ENCODE measurements at places on chromosomes 5 and 9.

GRCh38 chr9:136189394-136190236 lies 15.3 kb downstream of the LHX3 start:
- no peak for DNase-seq

DNA sequence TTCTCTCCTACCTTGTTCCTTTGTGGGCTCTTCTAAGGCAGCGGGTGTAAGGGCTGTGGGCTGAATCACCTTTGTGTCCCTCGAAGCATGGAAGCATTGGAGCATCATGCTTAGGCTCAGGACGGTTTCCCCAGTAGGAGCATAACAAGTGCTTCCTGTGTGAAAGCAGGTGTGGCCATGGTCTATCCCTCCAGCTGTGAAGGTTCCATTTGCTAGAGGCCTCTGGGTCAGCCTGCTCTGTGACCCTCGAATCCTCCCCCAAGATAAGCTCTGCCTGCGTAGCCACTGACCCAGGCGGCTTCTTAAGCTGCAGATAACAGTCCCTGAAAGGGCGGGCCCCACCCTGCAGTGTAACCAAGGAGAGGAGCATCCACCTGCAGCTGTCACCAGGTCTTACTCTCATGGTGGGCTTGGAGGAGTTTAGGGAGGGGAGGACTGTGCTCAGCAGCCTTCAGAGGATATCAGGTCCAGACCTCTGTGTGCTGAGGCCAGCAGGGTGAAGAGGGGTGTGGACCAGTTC lies 8.4 kb upstream of the NDST1 start:
- DNase-seq, result no peak

DNA sequence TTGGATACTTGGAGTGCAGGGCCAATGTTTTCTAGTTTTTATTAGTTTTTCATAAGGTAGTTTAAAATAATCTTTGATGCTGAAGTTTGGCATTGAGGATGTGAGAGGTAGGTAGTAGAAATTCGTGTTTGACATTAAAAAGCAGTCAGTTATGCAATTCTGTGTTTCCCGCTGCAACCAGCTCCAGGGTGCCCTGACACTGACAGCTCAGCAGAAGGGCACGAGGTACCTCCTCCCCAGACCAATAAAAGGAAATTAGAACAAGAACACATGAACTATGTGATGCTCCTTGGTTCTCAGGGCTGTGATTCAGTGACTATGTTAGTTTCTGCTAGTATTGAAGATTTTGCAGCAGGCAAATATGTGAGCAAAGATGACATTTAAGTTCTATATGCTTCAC lies 40.2 kb downstream of the NSUN2 start:
- DNase-seq, result no peak

DNA sequence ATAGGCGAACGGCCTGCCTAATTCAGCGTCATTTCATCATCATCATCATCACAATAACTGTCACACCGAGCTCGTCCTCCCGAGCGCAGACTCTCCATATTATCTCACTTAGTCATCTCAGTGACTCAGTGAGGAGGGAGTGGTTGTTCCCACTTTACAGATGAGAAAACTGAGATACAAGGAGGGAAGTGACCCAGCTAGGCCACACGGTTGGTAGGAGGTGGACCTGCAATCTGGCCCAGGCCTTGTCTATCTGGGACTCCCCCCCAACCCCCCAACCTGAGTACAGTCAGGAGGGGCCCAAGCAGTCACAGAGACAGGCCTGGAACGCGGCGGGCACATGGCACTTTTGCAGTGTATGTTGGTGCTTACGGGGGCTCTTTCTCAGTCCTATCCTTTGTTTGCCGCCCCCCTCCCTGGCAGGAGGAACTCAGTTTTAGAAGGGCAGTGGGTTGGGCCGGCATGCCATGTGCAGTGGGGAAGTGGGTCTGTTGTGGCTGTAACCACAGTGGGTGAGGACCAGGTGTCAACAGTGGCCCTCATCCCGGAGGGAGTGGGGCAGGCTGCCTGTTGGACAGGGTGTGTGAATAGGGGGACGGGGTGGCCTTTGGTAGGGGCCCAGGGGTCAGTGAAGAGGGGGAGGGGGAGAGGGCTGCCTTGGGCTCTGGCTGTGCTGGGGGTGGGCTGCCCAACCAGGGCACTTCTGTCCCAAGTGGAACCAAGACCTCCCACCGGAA lies 1.7 kb upstream of the RXRA start:
- no peak for DNase-seq

GRCh38 chr9:79610791-79611614 lies 39.2 kb downstream of the TLE4 start:
- no peak for DNase-seq

DNA sequence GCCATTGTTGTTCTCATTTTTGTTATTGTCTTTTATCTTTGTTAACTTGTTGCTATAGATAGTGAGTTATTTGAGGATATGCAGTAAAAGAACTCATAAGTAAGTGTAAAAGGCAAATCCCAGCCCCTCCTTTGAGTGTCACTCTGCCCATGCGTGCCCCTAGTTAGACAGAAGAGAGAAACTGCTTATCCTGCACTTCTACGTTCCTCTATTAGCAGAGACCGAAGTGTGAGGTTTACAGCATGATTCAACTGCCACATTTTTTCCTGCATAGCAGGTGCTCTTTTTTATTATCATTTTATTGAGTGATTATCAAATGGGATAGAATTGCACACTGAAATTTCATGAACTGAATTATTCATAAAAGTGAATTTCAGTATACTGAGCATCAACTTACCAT lies 12.0 kb upstream of the DNAH5 start:
- no peak for DNase-seq

GRCh38 chr5:150271296-150271692 lies 18.3 kb downstream of the CAMK2A start:
- no peak for DNase-seq

GRCh38 chr5:132679717-132680380 lies 6.1 kb downstream of the IL4 start:
- no peak for DNase-seq

DNA sequence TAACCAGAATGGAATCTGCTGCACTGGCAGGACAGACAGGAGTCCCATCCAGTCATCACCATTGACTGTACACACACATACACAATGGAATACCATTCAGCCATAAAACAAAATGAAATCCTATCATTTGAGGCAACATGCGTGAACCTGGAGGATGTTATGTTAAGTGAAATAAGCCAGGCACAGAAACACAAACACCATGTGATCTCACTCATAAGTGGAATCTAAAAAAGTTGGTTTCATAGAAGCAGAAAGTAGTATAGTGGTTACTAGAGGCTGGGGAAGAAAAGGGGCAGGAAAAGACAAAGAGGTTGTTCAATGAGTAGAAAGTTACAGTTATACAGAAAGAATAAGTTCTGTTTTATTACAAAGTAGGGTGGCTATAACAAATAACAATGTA lies 884.0 kb upstream of the ACO1 start:
- DNase-seq, result no peak

DNA sequence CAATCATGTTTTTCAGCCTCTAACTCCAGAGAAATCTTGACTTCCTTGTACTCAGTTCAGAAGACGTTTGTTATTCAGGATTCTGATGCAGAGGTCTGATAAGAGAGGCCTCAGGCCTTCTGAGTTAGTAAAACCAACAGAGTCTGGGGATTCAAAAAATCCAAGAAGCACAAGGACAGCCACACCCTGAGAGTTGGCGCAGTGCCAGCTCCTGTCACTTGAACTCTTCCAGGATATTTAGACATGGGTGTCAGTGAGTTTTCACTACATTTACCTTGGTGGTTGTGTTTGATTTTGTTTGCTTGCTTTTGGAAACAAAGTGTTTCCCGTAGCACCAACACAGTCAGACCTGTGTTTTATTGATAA lies 41.6 kb upstream of the PDE8B start:
- DNase-seq, result no peak

- no peak for DNase-seq
Measured at GRCh38 chr5:75049456-75050351, 2.7 kb downstream of the GCNT4 start.

DNA sequence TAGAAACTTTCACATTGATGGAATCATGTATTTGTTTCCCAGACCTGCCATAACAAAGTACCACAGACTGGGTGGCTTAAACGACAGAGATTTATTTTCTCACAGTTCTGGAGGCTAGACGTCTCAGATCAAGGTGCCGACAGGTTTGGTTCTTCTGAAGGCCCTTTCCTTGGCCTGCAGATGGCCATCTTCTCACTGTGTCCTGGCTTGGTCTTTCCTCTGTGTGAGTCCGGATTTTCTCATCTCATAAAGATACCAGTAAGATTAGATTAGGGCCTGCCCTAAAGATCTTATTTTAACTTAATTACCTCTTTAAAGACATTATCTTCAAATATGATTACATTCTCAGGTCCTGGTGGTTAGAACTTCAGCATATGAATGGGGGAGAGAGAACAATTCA lies 5.8 kb downstream of the USP20 start:
- DNase-seq, result no peak

GRCh38 chr5:26439121-26439520 lies 599.3 kb downstream of the CDH9 start:
- no peak for DNase-seq

GRCh38 chr5:3310541-3311261 lies 284.9 kb upstream of the IRX1 start:
- DNase-seq, result no peak

- DNase-seq, result no peak
Measured at GRCh38 chr5:138978080-138978479, 102.9 kb upstream of the LRRTM2 start.

DNA sequence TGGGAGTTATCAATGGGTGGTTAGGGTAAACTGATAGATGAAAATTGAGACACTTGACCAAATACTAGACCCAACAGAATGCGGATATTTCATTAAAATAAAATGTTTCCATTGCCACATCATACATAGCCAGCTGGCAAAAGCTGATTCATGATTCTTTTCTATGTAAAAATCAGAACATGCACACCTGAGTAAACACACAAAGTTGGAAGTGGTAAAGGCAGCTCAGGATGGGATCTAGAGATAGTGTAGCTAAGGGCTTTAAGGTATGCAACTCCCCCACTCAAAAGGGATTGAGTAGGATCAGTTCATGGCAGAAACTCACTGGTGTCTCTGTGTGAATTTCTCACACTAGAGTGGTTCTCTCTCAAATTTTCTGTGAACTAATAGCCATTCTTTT lies 541.1 kb upstream of the GRAMD2B start:
- DNase-seq, result no peak

DNA sequence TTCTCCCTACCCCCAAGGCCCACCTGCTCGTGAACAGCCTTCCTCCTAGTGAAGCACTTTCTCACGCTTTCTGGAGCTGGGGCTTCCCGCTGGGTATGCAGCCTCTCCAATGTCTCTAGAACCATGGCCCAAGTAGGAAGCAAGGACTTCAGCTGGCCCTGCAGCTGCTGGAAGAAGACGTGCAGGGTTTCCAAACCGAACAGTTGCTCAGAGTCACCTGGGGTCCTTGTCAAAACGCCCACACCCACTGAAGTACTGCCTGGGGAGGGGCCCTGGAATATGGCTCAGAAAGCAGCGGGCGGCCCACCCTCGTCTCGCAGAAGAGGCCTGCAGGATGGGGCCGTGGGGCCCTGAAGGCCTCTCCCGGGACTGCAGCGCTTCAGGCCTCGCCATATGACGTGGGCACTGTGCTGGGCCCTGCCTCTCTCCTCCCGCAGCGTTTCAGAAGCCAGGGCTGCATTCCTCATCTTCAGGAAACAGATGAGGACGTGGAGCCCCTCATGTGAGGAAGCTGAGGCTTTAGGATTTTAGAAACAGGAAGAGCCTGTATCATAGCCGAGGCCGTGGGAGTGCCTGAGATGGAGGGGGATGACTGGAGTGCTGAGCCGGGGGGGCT lies 116.0 kb upstream of the LMX1B start:
- DNase-seq, result no peak

DNA sequence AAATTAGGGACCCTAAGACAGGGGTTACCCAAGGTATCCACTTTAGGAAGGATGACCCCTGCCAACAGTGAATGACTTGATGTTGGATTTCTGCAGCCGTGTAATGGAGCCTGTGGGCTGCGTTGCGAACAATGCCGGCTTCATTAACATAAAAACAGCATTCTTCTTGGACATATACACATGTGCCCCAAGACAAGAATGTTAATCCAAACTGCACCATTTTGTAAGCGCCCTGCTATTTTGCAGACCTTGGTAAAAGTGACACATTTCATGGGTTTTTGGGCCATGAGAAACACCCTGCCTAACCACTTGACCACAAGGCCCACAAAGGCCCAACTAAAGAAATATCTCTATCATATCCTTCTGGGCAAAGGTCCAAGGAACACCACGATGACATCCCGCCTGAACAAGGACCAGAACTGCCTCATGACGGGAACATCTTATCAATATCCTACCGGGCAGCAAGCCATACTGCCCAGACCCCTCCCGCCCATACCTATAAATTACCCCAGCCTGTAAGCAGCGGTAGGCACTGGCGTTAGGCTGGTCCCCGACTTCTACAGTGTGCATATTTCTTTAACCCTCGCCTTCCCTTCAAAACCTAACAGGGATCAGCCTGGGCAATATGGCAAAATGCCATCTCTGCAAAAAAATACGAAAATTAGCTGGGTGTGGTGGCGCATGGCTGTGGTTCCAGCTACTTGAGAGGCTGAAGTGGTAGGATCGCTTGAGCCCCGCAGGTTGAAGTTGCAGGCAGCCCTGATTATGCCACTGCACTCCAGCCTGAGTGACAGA lies 9.7 kb upstream of the PDCD1LG2 start:
- DNase-seq, result no peak

DNA sequence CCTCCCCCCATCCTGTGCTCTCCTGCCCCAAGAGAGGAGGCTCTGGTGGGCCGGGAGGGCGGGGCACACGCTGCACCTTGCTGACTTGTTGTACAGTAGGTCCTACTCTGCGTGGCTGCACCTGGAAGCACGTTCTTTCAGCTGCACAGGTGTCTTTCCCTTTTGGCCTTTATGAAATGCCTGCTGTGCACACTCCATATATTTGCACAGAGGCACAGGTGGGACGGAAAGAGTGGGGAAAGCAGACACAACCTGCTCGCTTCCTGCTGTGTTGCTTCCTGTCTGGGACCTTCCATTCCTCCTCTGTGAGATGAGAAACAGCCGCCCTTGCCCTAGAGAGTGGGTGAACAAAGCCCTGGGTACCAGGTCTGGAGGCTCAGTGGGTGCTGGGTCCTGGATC lies 4.8 kb downstream of the USP20 start:
- no peak for DNase-seq

DNA sequence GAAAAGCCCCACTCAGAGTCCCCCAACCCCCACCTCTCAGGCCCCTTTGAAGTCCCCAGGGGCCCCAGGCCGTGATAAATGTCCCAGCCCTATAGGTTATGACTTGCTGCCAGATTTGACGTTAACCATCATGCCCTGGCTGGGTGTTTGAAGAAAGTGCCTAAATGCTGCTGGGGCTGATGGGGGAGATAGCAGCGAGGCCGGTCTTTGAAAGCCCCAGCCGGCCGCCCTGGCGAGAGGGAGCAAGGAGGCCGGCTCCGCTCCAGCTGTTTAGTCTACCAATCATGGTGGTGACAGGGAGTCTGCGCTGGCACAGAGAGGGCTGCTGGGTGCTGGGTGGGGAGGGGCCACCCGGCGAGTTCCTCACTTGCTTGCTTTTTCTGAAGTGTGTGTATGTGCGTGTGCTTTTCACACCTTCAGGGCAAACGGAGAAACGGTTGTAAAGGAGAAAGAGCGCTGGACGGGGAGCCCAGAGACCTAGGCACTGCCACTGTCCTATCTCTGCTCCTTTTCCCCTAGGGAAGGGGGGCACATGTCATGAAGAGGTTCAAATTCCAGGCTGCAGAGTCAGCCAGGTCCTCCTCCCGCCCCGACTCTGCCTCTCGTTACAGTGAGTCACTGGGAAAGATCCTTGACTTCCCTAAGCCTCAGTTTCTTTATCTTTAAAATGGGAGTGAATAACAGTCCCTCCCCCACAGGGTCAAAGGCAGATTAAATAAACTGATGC lies 126.1 kb upstream of the HAND1 start:
- DNase-seq, result no peak
